ENCODE measurements at places on chromosomes 12 and 14.

- no peak for DNase-seq
Measured at GRCh38 chr14:24986206-24986893, 63.6 kb downstream of the STXBP6 start.

DNA sequence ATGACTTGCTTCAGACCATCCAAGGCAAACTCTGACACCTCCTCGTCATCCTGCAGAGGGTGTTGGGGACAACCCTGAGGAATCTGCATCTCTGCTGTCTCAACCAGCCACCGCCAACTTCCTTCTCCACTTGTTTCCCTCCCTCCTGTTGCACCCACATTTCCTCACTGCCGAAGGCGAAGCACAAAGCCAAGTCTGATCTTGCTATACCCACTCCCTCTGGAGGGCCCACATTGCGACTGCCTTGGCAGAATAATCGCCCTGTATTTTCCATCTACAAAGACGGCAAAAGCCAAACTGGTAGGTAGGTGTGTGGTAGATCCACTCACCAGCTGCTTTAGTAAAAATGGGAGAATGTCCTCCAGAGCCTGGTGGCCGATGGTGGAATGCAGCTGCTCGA, 21.8 kb upstream of the RAB35 start:
- no peak for DNase-seq

DNA sequence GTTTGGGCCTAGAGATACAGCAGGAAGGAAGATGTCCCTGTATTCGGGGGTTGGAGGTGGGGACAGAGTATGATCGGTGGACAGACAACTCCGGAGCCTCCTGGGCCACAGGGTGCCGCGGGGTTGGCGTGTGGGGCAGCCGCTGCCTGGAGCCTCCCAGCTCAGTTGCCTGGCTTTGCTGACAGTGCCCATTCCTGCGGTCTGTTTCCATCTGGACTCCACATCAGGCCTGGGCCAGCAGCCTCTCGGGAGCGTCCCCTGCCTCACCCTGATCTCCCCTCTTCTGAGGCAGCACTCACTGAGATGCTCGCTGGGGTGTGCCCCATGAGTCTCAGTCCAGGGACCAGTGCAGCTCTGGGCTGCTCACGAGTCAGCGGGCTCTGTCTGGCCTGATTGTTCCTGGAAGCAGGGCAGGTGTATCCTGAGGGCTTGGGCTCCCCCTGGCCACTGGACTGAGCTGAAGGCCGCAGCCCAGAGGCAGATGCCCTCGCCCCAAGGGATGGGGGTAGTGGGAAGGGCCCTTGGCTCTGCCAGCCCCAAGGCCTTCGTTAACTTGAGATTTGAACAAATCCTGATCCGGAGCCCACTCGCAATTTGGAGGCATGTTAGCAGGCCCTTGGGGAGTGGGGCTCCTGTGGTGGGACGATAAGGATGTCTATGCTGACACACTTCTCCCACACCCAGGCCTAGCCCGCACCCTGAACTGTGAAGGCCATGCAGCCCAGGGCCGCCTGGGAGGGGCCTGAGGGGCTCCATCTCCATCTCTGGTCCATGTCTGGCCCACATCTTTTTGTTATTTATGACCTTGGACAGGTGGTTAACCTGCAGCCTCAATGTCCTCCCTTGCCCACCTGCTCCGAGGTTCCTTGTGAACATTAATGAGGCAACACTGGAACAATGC, 7.5 kb downstream of the HIP1R start:
- no peak for DNase-seq

- no peak for DNase-seq
Measured at GRCh38 chr12:106839333-106839732, 64.9 kb downstream of the RIC8B start.

DNA sequence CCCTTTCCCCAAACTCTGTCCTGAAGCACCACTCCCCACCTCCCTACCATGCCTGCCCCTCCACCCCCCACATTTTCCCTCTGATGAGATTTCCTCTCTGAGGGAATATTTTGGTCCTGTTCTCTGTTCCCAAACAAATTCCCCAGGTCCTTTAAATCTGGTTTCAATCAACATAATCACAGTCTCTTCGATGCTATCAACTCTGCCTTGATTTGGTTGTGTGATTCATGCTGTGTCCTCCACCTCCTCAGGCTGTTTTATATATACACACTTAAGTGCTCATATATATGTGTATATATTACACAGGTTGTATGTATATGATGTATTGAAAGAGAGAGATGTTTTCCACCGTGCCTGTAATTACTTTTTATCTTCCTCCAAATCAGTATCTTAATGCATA, 36.0 kb downstream of the NTF3 start:
- no peak for DNase-seq

GRCh38 chr14:72318648-72319047, 386.4 kb downstream of the RGS6 start:
- no peak for DNase-seq

DNA sequence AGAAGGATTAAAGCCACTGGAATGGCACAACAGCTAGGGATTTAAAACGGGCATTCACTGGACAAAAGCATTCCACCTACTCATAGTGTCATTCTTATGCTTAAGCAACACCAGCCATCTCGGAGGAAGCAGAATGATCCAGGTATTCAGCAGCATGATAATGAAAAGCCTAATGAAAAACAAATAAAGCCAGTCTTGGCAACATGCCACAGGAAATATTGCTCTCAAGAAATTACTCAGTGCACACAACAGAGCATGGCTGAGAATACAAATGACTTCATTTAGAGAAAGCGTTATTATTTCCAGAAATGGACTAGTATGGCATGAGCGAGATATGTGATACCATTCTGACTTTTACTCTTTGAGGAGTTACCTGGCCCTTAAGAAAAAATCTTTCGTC, 442.2 kb downstream of the APAF1 start:
- no peak for DNase-seq

- no peak for DNase-seq
Measured at GRCh38 chr14:41403360-41403759, 203.3 kb upstream of the LRFN5 start.

- DNase-seq, result peak; percentile 28
Measured at GRCh38 chr12:2813214-2814185, 1.0 kb downstream of the ITFG2 start.

GRCh38 chr12:124411281-124411878, 116.5 kb downstream of the RFLNA start:
- no peak for DNase-seq

Measured in stimulated activated CD8-positive, alpha-beta memory T cell treated with anti-CD3 and anti-CD28 coated beads, Interleukin-2, amount 100 ng/mL, for 1 hour (primary cell).